Activated naive CD8-positive, alpha-beta T cell treated with anti-CD3 and anti-CD28 coated beads for 36 hours (primary cell): ENCODE measurements at places on chromosomes 3 and 15. TPM values are rescaled to one million over a fixed set of nuclear protein-coding genes. Genes with fewer than 3 reads are reported as not detected.
A peak's percentile ranks its signal among the peaks of the same experiment; 100 is the strongest.

- no peaks in the 10 kb centered on the region for H3K27me3 ChIP-seq
- no peak overlapping the region for H3K27ac ChIP-seq
- no peak for DNase-seq
- H3K36me3 ChIP-seq = no peaks in the 10 kb centered on the region
- no peak overlapping the region for H3K4me3 ChIP-seq
- H3K4me1 ChIP-seq = no peaks in the 10 kb centered on the region
Measured at GRCh38 chr3:138338811-138339210, 9.2 kb upstream of the NME9 start.

GRCh38 chr15:63939531-63940130 is 105.9 kb upstream of the HERC1 start:
- peaks cover 3% of the 10 kb centered on the region for H3K36me3 ChIP-seq
- H3K4me3 ChIP-seq = no peak overlapping the region
- no peaks in the 10 kb centered on the region for H3K27me3 ChIP-seq
- H3K4me1 ChIP-seq = peaks cover 22% of the 10 kb centered on the region
- peak overlapping the region; percentile 79 for H3K27ac ChIP-seq

DNA sequence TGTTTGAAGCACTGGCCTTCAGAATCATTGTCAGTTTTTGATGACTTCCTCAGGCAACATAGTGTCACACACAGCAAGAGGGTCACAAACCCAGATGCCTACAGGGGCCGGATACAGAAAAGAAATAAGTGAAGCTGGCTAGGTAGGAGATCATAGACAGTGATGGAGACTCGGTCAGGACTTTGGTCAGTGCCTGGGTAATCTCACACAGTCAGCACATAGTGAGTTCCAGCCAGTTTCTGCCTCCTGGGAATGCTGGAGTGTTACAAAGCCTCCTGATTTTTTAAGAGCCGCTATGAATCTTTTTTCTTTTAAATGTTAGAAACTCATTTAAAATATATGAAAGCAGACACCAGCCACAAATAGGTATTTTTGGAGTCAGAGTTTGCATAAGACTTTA is 399.1 kb downstream of the IL5RA start:
- no peak for DNase-seq
- no peaks in the 10 kb centered on the region for H3K27me3 ChIP-seq
- no peak overlapping the region for H3K27ac ChIP-seq
- H3K36me3 ChIP-seq = no peaks in the 10 kb centered on the region

- no peak overlapping the region for H3K27ac ChIP-seq
- H3K36me3 ChIP-seq = no peaks in the 10 kb centered on the region
- no peaks in the 10 kb centered on the region for H3K4me1 ChIP-seq
- H3K4me3 ChIP-seq = no peak overlapping the region
Measured at GRCh38 chr15:72966641-72967040, 85.6 kb upstream of the NEO1 start.

GRCh38 chr3:121988146-121988545 is 33.9 kb downstream of the ILDR1 start:
- DNase-seq = no peak
- H3K27ac ChIP-seq = no peak overlapping the region
- peaks cover 8% of the 10 kb centered on the region for H3K27me3 ChIP-seq
- no peak overlapping the region for H3K4me3 ChIP-seq

DNA sequence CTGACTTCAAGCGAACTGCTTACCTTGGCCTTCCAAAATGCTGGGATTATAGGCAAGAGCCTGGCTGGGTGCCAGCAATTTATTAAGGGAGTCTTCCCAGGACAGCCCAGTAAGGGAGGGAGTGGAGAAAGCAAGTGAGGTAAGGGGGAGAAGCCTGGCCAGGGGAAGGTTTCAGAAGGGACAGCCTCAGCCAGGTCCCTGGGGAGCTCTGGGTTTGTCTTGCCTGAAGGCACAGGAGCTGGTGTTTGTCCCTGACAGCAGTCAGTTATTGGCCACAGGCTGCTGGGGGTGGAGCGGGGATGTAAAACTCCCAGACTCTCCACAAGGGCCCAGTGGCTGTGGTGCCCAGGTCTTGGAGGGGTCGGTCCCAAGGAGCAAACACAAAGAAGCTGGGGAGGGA is 33.0 kb upstream of the CDCP1 start:
- peaks cover 5% of the 10 kb centered on the region for H3K4me1 ChIP-seq
- peaks cover 15% of the 10 kb centered on the region for H3K27me3 ChIP-seq
- H3K4me3 ChIP-seq = no peak overlapping the region
- H3K36me3 ChIP-seq = no peaks in the 10 kb centered on the region

DNA sequence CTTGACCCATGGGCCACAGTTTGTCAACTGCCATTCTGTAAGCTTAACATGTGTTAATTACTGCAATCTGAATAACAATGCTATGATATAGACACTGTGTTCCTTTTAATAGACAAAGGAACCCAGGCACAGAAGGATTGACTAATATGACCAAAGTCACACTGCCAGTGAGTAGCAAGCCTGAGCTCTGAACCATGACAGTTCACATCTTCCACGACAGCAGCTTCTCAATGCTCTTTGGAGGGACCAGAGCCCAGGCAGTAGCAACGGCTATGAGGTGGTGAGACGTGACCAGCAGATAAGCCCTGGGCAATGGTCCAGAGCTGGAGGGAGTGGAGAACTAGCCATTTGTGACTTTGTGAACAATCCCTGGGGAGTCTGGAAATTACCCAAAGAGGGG is 19.4 kb downstream of the CA12 start:
- no peak overlapping the region for H3K4me3 ChIP-seq
- DNase-seq = no peak
- no peaks in the 10 kb centered on the region for H3K27me3 ChIP-seq
- no peak overlapping the region for H3K27ac ChIP-seq
- no peaks in the 10 kb centered on the region for H3K4me1 ChIP-seq

DNA sequence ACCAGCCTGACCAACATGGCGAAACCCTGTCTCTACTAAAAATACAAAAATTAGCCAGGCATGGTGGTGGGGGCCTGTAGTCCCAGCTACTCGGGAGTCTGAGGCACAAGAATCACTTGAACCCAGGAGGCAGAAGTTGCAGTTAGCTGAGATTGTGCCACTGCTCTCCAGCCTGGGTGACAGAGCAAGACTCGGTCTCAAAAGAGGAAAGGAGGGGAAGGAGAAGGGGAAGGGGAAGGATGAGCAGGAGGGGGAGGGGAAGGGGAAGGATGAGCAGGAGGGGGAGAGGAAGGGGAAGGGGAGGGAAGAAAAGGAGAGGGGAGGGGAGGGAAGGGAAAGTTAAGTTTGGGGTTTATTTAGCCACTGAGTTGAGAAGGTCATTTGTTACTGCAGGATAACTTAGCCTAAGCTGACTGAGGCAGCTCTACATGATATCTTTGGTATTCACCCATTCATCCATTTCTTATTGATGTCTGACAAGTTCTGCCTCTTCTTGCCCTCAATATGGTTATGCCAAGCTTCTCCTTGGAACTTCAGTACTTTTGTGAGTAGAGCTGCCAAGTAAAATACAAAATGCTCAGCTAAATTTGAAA is 15.9 kb upstream of the ABHD2 start:
- H3K27ac ChIP-seq = no peak overlapping the region
- H3K36me3 ChIP-seq = peaks cover 5% of the 10 kb centered on the region
- DNase-seq = no peak
- no peak overlapping the region for H3K4me3 ChIP-seq
- peaks cover 22% of the 10 kb centered on the region for H3K4me1 ChIP-seq

DNA sequence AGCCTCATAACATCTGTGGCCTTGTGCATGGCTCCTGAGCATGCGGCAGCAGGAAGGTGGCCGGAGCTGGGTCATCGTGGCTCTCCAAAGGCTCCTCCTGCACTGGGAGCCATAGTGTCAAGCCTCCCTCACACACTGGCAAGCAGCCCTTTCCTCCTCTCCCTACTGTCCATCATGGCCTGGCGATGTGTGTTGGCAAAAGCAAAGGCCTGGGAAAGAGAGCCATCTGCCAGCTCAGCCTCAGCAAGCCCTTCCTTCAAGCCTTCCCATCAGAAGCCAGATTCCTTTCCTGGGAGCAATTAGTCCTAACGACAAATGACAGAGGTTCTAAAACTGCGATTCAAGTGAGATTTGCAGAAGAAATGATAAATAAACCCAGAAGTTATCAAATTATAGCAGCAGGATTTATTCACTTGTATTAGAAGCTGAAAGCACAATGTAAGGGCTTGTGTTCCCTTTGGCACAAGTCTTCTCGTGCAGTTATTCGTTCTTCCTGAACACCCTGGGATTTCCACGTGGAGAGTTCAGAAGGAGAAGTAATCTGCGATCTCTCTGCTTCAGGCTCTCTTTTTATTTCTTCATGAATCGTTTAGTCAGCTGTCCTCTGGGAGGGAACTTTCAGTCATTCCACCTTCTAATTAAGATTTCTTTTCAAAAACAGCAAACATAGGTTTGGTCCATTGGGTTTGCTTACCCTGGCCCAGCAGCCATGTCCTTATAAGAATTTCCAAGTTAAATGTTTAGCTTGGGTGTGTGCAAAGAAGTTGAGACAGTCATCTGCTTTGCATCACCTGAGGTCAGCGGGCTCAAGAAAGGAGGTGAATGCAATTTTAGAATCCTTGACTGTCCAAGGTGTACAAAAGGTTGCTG is 110.3 kb upstream of the TMC3 start:
- no peak overlapping the region for H3K27ac ChIP-seq
- no peak for DNase-seq
- H3K4me1 ChIP-seq = peaks cover 2% of the 10 kb centered on the region

- no peak overlapping the region for H3K27ac ChIP-seq
- H3K4me3 ChIP-seq = no peak overlapping the region
- peaks cover 36% of the 10 kb centered on the region for H3K27me3 ChIP-seq
- H3K36me3 ChIP-seq = no peaks in the 10 kb centered on the region
Measured at GRCh38 chr15:41581110-41581509, 22.1 kb downstream of the TYRO3 start.

DNA sequence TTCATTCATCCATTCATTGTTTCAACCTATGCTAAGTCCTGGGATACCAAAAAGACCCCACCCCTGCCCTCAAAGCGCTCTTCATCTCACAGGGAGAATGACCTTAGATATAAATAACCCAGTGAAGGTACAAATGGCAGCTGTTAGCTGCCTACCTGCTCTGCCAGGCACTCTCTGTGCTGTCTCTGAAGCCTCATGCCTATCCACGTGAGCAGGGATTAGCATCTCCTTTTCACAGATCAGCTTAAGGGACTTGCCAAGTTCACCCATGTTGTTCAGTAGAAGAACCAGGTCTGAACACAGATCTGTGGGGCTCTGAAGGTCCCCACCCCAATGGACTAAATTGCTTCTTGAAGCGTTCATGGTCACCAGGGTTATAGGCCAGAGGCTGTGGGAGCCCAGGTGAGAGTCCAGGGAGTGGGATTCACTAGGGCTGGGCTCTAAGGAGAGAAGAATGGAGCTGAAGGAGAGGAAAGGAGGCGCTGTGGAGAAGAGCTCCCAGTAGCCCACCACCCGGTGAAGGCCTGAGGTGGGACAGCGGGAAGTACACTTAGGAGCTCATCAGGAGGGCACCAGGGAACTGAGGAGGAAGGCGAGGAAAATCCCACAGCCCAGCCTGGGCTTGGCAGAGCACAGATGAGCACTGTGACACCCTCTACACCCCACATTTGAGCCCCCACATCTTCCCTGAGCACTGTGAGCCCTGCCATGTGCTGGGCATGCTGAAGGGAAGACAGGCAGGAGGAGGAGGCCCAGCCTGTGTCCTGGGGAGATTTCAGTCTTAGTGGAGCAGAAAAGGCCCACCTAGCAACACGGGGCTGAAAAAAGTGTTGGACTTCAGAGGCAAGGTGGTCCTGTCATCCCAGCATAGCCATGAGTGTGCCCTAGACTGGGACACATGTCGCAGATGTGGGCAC is 20.4 kb downstream of the RBP1 start:
- H3K4me1 ChIP-seq = no peaks in the 10 kb centered on the region
- H3K36me3 ChIP-seq = no peaks in the 10 kb centered on the region
- DNase-seq = no peak
- H3K27ac ChIP-seq = no peak overlapping the region

GRCh38 chr3:129608936-129609590 is 2.6 kb upstream of the PLXND1 start:
- no peak overlapping the region for H3K27ac ChIP-seq
- H3K4me3 ChIP-seq = no peak overlapping the region

- no peaks in the 10 kb centered on the region for H3K36me3 ChIP-seq
- H3K27me3 ChIP-seq = peaks cover 11% of the 10 kb centered on the region
- peaks cover 2% of the 10 kb centered on the region for H3K4me1 ChIP-seq
- no peak for DNase-seq
Measured at GRCh38 chr3:118772547-118773011, 262.1 kb downstream of the IGSF11 start.

- H3K4me3 ChIP-seq = no peak overlapping the region
- no peak for DNase-seq
- no peak overlapping the region for H3K27ac ChIP-seq
- no peaks in the 10 kb centered on the region for H3K27me3 ChIP-seq
- no peaks in the 10 kb centered on the region for H3K36me3 ChIP-seq
Measured at GRCh38 chr3:84755860-84756259, 202.9 kb upstream of the CADM2 start.

GRCh38 chr3:17964108-17964507 is 221.7 kb upstream of the TBC1D5 start:
- DNase-seq = peak; percentile 14
- H3K4me3 ChIP-seq = no peak overlapping the region
- peaks cover 10% of the 10 kb centered on the region for H3K4me1 ChIP-seq

GRCh38 chr3:341998-342397 is 145.4 kb downstream of the CHL1 start:
- H3K4me1 ChIP-seq = no peaks in the 10 kb centered on the region
- H3K36me3 ChIP-seq = no peaks in the 10 kb centered on the region
- H3K27me3 ChIP-seq = no peaks in the 10 kb centered on the region
- no peak overlapping the region for H3K4me3 ChIP-seq
- no peak overlapping the region for H3K27ac ChIP-seq
- DNase-seq = no peak

The LDHAL6B gene
- not detected for total RNA-seq

The TERC gene
- total RNA-seq = 16.0 TPM

The ARL14 gene
- total RNA-seq = not detected

The AADACL2 gene
- total RNA-seq = not detected

The MASP1 gene
- total RNA-seq = not detected

The FOXB1 gene
- 0.29 TPM for total RNA-seq

The LRRC15 gene
- not detected for total RNA-seq

The AHSG gene
- not detected for total RNA-seq
